Activated naive CD4-positive, alpha-beta T cell treated with anti-CD3 and anti-CD28 coated beads, Interleukin-2, amount 50 U/mL, for 72 hours (primary cell): ENCODE measurements at places on chromosomes 1 and 21.

DNA sequence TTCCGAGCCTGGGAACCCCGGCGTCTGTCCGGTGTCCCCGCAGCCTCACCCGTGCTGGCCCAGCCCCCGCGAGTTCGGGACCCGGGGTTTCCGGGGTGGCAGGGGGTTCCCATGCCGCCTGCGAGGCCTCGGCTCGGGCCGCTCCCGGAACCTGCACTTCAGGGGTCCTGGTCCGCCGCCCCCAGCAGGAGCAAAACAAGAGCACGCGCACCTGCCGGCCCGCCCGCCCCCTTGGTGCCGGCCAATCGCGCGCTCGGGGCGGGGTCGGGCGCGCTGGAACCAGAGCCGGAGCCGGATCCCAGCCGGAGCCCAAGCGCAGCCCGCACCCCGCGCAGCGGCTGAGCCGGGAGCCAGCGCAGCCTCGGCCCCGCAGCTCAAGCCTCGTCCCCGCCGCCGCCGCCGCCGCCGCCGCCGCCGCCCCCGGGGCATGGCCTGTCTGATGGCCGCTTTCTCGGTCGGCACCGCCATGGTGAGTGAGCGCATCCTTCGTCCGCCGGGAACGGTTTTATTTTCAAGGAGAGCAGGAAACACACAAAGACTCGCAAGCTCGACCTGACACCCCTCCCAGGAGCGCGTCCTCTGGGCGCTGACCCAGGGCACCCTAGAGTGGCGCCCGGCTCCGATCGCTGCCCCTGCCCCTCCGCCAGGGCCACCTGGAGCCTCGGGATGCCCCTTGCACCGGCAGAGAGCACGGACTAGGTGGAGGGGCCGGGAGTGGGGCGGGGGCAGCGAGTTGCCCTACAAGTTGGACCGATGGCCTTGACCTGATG is at the start of gene ABCG1:
Gene ABCG1 (plus strand): TSS at position 305 of the 770 bp plus-strand sequence. CDS start 123 bp downstream, at position 428.
- no peak for DNase-seq

DNA sequence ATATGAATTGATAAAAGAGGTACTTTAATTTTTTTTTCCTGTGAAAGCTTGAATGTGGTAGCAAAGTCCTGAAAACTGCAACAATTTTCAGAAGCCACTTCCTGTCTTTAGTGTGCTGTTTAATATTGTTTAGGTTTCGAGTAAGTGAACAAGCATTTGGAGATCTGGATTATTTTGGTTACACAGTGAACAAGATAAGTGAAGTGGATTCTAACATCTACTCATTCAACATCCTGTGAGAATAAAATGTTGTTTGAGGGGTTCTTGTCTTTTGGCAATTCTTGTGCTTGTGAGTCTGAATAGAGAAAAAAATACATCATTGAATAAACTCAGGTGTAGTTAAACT is 35.2 kb upstream of the PLA2G4A start:
- no peak for DNase-seq

GRCh38 chr1:153682730-153683129 is 4.2 kb downstream of the NPR1 start:
- DNase-seq: no peak

DNA sequence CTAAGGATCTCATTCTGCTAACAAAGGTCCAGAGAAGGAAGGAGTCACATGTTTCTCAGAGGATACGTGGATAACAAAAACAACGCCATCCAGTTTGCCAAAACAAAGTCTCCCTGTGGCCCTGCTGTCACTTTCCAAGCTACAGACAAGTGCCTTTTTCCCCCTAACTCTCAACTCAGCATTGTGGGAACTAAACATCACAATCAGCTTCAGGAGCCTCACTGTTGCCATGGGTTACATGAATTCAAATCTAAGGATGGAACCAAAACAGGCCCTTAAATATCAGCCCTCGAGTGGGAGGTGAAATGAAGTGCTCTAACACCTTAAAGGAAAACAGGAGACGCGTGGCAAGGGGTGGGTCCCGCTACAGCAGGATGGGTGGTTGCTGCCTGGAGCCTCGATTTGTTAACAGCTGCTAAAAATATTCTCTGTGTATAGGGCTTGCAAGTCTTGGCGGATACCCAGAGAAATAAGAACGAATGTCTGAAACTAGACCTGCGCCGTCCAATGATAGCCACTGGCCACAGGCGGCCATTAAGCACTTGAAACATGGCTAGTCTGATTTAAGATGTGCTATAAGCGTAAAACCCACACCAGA is 66.4 kb upstream of the SOD1 start:
- no peak for DNase-seq

DNA sequence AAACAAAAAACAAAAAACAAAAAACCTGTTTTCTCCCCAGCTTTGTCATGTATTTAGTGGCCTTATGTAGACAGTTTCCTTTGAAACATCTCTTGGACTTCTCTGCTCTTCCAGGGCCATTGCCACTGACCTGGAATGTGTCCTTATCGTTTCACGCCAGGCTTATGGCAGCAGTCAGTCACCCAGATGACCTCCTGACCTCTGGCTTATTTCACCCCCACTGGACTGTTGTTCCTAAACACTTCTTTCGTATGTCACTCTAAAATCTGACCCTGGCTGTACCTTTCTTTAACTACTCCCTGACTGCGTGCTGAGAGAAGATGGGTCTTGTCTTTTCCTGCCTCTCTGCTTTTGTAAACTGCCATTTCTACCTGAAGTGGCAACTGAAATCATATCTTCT is 9.1 kb downstream of the LGALS8 start:
- DNase-seq: no peak

DNA sequence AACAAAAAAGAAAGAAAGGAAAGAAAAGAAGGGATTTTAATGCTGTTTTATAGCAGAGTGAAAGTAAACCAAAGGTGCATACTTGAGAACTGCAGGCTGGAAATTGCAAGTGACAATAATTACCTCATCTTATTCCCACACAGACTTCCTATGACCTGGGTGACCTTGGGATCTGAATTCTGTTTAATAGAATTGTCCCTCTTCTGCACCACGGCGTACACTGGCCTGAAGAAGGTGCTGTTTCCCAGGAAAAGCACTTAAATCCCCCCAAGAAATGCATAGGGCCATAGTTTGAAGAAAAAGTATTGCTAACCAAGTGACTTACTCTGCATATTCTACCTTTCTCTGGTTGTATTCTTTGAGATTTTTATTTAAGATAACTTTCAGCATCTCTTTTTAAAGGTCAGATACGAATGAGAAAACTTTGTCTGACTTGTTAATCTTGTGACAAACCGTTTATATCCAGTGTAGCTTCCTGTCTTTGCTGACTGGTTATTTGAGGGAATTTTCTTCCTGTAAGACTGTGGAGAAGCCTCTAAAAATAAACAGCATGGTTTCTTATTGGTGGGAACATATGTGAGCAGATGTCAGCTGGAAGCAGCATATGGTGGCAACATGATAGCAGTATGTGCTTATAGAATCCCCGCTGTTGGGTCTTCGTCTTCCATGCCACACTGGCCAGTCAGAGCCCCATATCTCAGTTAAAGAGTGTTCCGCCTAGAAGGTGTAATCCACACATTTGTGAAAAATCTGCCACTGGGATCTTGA is 16.3 kb downstream of the TGFB2 start:
- no peak for DNase-seq

DNA sequence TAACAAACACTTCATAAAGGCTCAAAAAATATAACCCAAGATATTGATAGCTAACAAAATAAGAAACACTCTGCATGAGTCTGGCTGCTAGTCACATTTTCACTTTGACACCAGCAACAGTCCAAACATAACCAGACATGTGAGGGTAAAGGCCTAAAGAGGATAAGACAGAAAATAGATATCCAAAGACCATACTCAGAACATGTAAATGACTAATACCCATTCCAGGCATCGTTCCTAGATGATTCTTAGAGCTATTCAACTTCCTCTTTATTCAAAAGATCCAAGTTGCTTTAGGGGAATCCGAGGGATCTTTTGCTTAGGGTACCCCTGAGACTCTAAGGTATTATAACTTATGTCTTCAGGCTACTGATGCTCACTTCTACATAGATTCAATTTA is 5.1 kb downstream of the COL24A1 start:
- no peak for DNase-seq

GRCh38 chr1:197980457-197980856 is 63.3 kb downstream of the LHX9 start:
- DNase-seq: no peak

- DNase-seq: no peak
Observed at GRCh38 chr1:38139738-38140487, 93.3 kb upstream of the POU3F1 start.

GRCh38 chr1:218827486-218827885 is 346.2 kb upstream of the LYPLAL1 start:
- no peak for DNase-seq

DNA sequence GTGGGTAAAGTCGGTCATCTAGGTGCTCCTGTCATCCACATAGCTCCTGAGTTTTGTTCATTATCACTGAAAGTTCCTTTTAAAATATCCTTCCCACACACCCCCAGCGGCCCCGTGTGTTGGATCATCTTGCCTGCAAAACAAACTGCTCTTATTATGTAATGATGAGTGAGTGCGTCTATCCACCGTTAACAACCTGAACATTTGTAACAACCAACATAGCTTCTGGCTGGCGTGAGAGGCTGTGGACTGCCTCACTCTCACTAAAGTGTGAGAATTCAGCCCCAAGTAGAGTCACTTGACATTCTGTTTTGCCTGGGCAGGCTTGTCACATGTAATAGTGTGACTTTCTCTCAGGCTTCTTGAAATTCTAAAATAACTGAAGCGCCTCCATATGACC is 14.5 kb upstream of the KCNA2 start:
- DNase-seq: no peak

DNA sequence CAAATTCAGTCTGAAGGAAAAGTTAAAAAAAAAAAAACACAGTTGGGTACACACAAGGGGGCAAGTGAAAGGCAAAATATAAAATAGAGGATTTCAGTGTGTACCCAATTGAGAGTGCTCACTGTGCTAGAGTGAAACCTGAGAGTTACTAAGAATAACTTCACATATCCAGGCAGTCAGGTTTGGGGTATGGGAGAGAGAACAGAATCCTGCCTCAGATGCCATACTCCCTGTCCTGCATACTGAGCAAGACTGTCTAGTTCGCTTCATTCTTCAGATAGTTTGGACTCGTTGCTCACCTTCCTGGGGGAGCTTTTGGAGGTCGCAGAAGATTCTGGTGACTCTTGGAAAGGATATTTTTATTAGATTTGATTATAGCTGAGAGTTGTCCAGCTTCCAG is 20.4 kb downstream of the CEP85 start:
- no peak for DNase-seq

GRCh38 chr1:167137793-167138510 is 44.1 kb downstream of the STYXL2 start:
- DNase-seq: no peak

GRCh38 chr1:53070621-53071020 is 8.6 kb downstream of the PODN start:
- DNase-seq: peak; percentile 31

DNA sequence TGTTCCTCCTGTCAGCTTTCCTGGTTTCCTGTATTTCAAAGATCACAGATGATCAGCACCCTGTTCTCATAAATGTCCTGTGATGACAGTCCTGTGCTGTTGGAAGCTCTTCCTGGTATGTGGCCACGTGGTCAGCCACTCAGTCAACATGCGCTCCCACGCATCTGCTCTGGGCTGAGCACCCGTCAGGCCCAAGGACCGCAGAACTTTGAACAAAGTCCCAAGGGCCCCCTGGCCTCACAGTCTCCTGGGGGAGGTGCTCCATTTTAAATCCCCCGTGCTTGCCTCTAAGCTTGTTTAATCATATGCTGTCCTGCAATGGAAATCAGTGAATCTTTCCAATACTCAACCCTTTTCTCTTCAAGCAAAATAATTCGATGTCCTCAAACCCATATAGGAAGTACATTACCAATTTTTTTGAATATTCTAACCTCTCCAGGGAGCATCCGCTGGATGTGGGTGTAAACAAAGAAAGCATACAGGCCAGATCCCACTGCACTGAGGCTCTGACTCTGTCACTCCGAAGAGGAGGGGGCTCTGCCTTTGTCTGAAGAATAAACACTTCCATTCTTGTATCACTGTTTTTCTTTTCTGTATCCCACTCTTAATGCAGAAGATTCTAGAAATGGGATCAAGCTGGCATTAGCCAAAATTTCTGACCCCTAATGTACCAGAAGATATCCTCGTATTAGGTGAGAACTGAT is 250.3 kb downstream of the SDCCAG8 start:
- DNase-seq: no peak

- DNase-seq: no peak
Observed at GRCh38 chr1:154712166-154712810, 104.3 kb upstream of the ADAR start.

- DNase-seq: no peak
Observed at GRCh38 chr1:97832481-97832880, 88.4 kb downstream of the DPYD start.

GRCh38 chr1:116064616-116065015 is 46.6 kb upstream of the MAB21L3 start:
- no peak for DNase-seq

- DNase-seq: no peak
Observed at GRCh38 chr1:13794231-13795187, 94.5 kb downstream of the PRDM2 start.
